DMS79 treated with DMSO at 0.1 percent for 48 hours (cell line): ENCODE measurements at places on chromosomes 5 and 9.

- no peak for DNase-seq
These were observed 374.8 kb downstream of the KIAA0825 start for GRCh38 chr5:94243612-94244011.

- DNase-seq = no peak
These were observed 9.2 kb downstream of the GALNT10 start for GRCh38 chr5:154199671-154200220.

- DNase-seq = no peak
These were observed 7.2 kb downstream of the ZDHHC12 start for GRCh38 chr9:128716581-128717254.

- no peak for DNase-seq
These were observed 17.9 kb downstream of the FRMD3 start for GRCh38 chr9:83520292-83520691.

GRCh38 chr9:32928912-32929311, 72.5 kb downstream of the APTX start:
- no peak for DNase-seq

DNA sequence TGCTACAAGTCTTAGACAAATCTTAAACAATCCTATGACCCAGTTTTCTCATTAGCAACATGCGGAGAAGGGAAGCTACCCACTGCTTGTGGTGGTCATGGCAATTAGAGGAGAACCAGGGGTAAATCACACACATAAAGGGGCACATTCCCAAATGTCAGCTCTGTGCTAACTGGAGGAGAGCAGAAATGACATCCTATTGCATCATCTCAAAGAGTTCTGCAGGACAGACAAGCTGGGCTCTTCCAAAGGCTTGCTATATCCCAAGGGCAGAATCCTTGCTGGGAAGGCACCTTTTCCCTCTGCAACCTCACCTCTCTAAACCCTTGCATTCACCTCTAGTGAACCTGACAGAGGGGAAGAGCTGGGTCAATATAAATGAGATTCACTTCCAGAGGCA, 17.0 kb upstream of the WWC1 start:
- no peak for DNase-seq

- DNase-seq = no peak
These were observed 78.1 kb downstream of the PHF2 start for GRCh38 chr9:93654351-93654961.

DNA sequence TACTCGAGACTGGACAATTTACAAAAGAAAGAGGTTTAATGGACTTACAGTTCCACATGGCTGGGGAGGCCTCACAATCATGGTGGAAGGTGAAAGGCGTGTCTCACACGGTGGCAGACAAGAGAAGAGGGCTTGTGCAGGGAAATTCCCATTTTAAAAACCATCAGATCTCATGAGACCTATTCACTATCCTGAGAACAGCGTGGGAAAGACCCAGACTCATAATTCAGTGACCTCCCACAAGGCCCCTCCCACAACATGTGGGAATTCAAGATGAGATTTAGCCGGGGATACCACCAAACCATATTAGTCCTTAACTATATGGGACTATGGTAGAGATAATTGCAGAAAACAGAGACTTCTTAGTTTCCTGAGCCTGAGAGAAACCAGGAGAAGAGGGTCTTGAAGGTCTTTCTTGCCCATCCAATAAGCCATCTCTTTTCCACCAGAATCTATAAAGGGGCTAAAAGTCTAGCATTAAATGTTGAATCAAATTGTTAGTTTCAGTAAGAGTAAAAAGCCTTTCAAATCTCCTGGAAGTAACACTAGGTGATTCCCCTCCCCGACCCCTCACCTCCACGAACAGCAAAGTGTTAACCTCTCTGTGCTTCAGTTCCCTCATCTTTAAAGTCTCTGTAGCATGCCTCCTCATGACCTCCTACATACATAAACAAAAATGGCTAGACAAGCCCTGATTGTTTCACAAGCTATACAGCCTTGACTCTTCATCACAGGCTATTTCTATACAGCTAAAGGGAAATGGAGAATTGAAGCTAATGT, 259.1 kb downstream of the TMEM167A start:
- no peak for DNase-seq

DNA sequence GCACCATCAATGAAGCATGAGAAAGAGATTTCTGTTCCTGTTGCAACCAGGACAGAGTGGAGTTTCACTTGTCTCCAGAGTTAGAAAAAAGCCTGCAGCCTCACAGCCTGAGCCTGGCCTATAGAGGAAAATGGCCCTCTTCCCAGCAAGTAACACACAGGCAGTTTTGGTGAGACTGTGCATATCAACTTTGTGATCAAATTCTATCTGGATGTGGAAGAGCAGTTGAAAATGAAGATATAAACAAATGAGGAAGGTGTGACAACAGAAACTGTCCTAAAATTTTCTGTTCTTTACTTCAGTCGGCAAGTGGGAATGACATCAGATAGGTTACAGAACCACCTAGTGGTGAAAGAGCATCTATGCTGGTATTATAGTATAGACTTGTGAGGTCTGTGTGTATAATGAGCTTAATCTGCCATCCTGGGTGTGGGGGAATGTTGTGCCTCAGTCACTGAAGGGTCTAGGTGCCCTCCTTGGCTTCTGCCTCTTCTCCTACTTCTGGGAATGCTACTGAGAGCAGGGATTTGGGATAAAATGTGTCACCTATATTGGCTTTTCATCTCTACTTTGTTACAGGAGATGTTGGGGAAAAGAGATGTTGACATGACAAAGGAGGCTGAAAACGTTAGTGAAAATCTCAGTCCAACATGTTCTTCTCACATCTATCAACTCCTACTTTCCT, 28.2 kb downstream of the YIPF5 start:
- DNase-seq = peak; percentile 19

- DNase-seq = no peak
These were observed 32.3 kb downstream of the ERCC6L2 start for GRCh38 chr9:95907794-95908193.

- DNase-seq = no peak
These were observed 17.7 kb downstream of the JAK2 start for GRCh38 chr9:5002811-5003210.

DNA sequence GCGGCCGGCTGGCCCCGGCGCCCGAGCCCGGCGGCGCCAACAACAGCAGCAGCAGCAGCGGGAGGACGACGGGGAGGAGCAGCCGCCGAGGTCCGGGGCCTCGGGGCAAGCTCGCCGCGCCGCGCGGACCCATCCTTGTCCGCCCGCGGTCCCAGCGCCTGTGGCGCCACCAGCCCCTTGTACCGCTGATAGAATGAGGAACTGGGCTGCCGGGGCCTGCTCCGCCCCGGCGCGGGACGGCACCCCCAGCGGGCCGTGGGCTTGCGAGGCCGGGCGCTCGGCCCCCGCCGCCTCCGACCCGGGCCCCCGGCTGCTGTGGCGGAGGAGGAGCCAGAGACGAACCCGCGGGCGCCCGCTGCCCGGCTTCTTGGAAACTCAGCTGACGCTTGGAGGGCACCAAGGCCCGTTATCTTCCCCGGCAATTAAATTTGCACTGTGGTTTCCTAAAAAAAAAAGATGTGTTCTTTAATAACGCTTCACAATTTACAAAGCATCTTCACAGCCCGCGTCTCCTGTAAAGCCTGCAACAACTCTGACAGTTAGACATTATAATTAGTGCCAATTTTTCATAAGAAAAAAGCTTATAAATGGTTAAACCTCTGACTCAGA, at the start of gene ARSB:
Gene ARSB, minus strand, starts transcription at position 195 of the 609 bp plus-strand sequence. Its CDS starts 62 bp downstream, at position 133.
- DNase-seq = no peak

- no peak for DNase-seq
These were observed 7.6 kb upstream of the KCNV2 start for GRCh38 chr9:2709645-2710101.

DNA sequence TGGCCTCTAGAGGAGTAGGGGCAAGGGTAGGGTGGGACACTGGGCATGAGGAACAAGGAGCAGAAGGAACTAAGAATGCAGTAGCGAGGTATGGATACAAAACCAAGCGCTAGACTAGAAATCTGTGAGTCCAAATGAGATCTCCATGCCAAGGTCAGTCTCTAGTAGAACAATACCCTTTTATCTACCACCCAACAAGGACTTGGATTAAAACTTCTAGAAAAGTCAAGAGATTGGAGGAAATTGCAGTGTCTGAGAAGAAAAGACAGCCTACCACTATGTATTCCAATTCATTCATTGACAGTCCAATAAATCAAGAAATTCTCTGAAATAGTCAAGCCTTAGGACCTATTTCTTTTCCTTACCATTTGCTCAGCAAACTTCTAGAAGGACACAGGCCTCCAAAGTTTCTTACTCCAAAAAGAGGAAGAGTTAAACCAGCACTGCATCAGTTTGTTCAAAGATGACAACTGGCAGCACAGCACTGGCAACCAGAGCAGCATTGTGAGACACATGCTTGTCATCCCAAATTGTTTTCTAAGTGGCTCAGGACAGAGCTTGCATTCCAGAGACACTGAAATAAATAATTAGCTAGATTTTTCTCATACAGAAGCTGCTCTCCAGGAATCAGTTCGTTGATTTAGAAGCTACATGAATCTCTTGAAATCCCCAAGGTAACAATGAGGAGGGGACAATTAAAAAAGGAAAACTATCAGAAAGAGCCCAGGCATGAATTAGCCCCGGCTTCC, 22.6 kb downstream of the ABCA1 start:
- no peak for DNase-seq

DNA sequence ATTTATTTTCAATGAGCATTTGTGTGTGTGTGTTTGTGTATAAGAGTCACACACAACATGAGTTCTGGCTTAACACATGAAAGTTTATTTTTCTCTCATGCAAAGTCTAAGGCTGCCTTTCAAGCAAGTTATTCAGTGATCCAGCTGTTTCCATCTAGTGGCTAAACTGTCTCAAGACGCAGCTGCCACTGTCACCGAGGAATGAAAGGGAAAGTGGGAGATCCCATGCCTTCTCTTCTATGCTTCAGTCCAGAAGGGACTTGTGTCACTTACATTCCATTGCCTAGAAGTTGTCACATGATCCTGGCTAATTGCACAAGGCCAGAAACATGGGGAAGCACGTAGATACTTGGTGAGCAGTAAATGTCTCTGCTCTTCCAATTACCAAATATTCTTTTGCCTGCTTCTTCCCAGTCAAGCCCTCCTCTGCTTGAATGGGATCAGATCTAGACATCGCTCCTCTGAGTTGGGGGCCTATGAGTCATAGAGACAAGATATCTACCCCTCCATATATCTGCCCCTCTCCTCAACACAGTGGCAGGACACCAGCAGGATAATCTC, 30.4 kb upstream of the SLIT3 start:
- no peak for DNase-seq

DNA sequence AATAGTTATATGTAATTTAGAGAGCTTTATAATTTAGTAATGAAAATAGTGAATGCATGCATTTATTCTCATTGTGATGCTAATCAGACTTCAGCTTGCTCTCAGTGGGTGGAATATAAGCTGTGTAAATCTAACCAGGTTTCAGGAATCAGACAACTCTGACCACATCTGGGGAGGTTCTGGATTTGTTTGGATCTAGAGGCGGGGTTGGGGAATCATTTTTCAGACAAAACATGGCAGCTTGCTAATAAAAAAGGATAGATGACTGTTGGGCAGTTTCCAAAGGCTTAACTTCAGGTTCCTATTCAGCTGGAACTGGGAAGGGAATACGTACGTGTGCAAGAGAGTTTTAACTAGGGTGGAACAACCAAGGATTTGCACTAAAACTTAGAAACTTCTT, 43.2 kb upstream of the MAMDC2 start:
- no peak for DNase-seq

DNA sequence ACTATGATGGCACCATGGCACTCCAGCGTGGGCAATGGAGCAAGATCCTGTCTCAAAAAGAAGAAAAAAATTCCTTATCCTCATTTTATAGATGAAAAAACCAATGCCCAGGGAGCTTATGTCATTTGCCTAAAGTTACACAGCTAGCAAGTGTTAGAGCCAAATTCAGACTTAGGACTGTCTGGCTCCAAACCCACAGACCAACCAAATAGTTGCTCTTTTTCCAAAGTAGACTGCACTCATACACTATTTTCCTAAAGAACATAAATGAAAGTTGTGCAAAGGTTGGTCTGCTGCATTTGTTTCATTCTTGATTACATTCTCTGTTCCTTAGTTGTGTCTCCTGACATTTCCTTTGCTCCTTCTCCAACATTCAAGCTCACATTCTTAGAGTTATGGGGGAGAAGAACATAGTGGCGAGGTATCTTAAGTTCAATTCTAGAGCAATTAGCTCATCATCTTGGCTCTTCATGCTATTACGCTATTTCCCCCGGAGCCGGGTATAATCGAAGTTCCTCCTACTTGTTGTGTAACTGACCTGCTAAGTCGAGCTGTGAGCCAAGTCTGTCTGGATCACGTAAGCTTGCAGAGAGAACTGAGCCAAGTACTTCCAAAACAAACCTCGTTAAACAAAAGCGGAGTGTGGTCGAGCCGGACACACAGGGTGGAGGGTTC, 138.3 kb downstream of the RFK start:
- DNase-seq = peak; percentile 0

GRCh38 chr9:91771027-91771426, 179.0 kb downstream of the ROR2 start:
- DNase-seq = no peak

DNA sequence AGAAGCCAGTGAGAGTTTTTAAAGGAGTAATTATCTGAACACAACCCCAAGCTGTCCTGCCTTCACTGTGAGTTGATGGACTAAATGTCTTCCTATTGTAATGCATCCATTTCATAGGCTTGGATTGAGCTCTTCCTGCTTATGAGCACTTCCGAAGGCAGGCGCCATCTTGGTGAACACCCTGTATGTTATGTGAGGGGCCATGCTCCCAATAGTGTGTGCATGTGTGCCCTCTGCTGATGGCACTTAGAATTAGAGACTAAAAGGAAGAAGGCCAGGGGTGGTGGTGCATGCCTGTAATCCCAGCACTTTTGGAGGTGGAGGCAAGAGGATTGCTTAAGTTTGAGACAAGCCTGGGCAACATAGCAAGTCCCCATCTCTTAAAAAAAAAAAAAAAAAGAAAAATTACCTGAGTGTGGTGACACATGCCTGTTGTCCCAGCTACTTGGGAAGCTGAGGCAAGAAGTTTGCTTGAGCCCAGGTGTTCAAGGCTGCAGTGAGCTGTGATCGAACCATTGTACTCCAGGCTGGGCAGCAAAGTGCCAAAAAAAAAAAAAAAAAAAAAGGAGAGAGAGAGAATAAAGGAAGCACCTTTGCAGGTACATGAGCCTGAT, 65.0 kb downstream of the C9orf152 start:
- DNase-seq = no peak

- DNase-seq = no peak
These were observed 33.1 kb downstream of the SLC25A51 start for GRCh38 chr9:37870799-37871176.

GRCh38 chr5:35417040-35417439, 186.8 kb upstream of the PRLR start:
- DNase-seq = no peak

DNA sequence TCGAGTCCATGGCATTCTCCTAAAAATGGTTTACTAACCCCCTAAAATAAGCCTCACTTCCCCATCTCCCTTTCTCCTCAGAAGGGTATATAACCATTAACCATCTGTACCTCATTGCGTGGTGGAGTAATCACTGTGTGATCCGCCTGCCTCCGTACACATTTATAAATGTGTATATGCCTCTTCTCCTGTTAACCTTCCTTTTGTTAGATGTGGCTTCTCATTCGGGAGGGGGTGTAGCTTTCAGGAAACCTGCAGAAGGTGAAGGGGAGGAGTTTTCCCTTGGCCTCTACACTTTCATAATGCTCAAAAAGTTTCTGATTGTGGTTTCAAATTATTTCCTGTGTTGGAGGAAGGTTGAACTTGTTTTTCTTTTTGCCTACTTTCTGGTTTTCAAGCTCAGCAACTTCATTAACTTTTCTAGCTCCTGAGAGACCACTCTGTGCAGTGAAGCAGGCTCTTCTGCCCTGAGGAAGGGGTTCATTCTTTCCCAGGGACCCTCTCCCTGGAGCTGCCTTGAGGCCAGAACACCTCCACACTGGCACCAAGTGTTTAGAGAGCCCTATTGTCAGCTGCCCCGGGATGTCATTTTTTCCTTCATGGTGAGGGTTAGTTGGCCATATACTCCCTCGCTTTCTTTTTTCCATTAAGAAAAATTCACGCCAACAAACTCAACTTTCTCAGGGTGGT, 46.9 kb downstream of the RASGRF2 start:
- DNase-seq = no peak
